Transverse colon (tissue), 4 donors: ENCODE measurements at places on chromosomes 7 and 10. TPM values are rescaled to one million over a fixed set of nuclear protein-coding genes. Genes with fewer than 3 reads are reported as not detected.
A peak's percentile ranks its signal among the peaks of the same experiment; 100 is the strongest.

GRCh38 chr7:156773966-156774365 lies 119.0 kb downstream of the LMBR1 start:
- DNase-seq = no peak

TRIM50 gene
- not detected for total RNA-seq

GPRIN2 gene
- total RNA-seq = 50.1 TPM

HTR5A gene
- total RNA-seq = not detected

DNA sequence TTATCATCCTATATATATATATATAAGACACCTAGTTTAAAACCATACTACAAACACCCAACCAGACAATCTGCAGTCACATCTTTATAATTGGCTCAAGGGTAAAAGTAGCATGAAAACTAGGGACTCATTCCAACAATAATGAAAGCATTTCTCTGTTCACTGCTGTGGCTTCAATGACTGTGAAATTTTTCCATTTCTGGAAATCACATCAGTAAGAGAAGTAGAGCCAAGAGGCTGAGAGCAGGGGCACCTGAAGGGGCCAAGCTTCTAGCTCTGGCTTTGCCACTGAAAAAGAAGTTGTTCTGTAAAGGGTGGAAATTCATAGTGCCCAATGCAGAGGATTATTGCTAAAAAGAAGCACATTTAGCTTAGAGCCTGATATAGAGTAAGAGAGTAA lies 158.6 kb upstream of the GLI3 start:
- DNase-seq = no peak

DNA sequence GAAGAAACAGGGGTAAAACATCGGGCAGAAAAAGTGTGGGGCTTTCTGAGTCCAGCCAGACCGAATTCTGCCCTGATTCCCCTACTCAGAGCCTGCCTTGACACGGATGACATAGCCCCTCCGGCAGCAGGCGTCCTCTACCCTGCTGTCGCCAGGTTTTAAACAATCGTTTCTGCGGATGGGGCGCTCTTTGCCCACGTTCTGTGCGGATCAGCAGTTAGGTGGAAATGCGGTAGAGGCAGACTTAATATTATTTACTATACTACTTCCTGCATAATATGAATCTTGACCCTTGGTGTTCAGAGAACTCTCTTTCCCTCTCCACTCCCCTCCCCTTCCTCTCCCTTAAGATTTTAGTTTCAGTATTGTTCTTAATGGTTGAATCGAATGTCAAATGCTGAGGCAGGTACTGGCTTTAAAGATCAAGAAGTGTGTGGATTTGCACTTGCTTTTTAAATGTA lies 2.4 kb downstream of the GATA3 start:
- DNase-seq = no peak

DNA sequence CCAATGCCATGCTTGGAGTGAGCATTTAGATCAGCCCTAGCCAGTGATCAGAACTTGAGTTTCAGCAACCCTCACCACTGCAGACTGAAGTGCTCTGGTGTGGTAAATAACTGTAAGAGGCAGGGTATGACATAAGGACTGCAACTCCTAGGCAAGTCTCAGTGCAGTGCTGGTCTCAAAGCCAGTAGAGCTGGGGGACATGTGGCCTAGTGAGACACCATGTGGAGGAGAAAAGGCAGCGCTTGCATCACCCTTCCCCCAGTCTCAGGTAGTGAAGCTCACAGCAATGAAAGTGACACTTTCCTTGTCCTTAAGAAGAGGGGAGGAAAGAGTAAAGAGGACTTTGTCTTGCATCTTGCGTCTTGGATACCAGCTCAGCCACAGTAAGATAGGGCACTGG lies 386.8 kb upstream of the POT1 start:
- no peak for DNase-seq

DNA sequence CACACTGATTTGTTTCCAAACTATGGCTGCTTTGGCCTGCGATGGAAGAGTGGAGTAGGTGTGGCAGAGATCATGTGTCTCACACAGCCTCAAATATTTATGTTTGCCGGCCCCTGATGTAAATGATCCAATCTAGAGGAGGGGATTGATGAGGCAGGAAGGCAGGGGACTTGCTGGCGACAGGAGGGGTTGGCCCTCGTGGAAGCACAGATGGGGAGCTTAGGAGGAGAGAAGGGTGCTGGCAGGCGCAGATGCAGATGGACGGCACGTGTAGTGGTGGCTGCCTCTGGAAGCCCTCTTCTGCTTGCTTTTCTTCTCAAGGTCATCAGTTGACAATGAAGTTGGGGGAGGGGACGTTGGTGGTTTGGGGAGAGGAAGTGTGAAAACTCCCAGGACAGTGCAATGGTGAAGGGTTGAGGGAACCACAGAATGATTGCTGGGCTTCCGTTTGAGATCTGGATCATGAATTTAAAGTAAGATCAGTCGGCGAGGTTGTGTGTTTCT lies 15.4 kb downstream of the COL13A1 start:
- no peak for DNase-seq

GRCh38 chr7:25964483-25964991 lies 187.5 kb upstream of the NFE2L3 start:
- DNase-seq = peak; percentile 51

TEX36 gene
- not detected for total RNA-seq

ZNF735 gene
- not detected for total RNA-seq

DNA sequence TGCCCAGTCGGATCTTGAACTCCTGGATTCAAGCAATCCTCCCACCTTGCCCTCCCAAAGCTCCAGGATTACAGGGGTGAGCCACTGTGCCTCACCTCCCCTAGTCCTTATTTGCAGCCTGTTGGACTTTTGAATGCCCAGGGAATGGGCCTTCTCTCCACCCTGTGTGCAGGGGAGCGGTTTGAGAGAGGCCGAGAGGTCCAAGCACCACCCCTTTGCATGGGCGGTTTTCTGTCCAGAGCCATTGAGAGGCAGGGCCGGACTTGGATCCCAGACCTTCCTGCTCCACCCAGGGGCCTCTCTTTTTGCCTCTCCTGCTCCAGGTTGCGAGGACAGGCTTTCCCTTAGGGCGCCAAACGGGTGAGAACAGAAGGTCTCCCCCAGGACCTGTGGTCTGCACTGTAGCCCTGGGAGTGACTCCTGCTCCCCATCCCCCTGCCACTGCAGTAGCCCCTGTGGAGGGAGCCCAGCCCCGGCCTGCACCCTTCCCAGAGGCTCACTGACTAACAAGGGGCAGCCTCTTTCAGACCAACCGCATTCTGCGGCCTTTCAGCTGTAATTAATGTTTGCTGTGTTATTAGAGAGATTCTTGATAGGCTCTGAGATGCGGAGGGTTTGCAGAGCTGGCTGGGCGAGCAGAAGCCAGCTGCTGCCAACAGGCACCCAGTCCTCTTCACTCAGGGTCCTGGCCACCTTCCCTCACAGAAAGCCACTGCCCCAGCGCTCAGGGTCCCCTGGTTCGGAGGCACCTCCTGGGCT lies 57.9 kb downstream of the ELFN1 start:
- no peak for DNase-seq

DNA sequence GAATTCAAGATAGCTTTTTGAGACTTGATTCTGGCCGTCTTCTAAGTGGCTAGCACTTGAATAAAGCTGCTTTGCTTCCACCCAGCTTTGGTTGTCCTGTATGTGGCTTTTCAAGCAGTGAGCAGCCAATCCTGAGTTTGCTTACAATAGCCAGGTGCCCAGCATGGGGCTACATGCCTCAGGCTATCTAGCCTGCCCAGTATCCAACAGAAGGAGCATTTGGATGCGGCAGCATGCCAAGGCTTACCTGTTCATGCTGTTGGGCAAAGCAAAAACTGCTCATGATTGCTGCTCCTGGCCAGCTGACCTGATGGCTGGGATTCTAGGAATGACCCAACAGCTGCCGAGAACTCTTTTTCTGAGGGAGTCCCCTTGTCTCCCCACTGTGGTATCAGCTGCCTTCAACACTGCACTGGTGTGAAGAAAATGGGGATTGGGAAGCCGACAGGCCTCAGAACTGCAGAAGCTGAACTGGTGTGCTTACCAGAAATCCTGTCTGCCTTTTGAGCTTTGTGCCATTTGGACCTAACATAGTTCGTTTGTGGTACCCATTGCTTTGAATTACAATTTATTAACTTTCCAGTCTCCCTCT lies 618.9 kb upstream of the IGFBP3 start:
- DNase-seq = no peak

- DNase-seq = no peak
Measured at GRCh38 chr10:11246752-11247467, 229.2 kb downstream of the CELF2 start.

ZNHIT1 gene
- 106 TPM for total RNA-seq

DNA sequence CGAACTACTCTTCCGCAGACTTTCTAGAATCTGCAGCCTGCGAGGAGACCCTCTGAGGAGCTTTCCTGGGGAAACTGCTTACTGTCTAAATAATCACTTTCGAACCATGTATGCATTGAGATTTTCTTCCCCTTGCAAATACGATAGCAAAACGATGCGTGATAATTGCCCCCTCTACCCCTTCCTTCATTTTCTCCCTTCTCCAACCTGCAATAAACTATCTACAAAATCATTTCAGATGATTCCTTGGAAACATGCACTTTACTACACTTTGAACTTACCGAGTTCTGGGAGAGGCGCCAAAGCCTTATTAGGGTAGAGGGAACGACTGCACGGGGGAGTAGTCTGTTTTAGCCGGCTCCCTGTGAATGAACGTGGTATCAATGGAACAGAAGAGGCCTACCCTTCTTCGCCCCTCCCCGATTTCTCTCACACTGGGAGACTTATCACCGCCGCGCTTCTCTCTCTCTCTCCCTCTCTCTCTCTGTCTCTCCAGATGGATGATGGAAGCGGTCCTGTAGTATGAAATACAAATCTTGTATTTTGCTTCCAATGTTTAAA lies at the start of gene FGFBP3:
Gene FGFBP3, minus strand, starts transcription at position 370 of the 561 bp plus-strand sequence. CDS start 517 bp downstream, outside the sequence.
- peak; percentile 28 for DNase-seq

DNA sequence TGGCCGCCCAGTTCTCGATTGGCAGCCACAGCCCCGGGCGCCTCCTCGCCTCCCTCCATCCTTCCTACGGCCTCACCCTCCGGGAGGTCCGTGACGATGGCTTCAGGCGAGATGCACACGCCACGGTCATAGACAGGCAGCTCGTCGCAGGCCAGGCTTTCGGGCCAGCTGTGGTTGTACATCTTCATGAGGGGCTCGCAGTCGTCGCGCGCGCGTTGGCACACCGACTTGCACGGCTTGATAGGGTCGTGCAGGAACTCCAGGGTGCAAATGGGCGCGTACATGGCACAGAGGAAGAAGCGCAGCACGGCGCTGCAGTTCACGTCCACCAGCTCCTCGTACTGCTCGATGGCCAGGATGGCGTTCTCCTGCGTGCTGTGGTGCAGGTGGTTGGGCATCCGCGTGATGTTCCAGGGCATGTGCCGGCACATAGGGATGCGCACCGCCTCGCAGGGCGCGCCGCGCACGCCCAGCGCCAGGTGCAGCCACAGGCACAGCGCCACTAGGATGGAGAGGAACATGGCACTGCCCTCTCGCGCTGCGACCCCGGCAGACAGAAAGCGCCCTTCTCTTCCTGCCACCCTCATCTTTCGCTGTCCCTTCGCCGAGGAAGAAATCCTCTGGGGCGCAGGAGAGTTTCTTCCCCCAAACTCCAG lies 472 bp downstream of the SFRP4 start:
- DNase-seq = peak; percentile 14

NEBL gene
- total RNA-seq = 6.0 TPM

- DNase-seq = no peak
Measured at GRCh38 chr7:2276107-2276506, 34.1 kb downstream of the NUDT1 start.

ADRA2A gene
- total RNA-seq = 11.9 TPM

GRCh38 chr10:105952153-105952552 lies 1212.4 kb downstream of the SORCS1 start:
- DNase-seq = no peak

DNA sequence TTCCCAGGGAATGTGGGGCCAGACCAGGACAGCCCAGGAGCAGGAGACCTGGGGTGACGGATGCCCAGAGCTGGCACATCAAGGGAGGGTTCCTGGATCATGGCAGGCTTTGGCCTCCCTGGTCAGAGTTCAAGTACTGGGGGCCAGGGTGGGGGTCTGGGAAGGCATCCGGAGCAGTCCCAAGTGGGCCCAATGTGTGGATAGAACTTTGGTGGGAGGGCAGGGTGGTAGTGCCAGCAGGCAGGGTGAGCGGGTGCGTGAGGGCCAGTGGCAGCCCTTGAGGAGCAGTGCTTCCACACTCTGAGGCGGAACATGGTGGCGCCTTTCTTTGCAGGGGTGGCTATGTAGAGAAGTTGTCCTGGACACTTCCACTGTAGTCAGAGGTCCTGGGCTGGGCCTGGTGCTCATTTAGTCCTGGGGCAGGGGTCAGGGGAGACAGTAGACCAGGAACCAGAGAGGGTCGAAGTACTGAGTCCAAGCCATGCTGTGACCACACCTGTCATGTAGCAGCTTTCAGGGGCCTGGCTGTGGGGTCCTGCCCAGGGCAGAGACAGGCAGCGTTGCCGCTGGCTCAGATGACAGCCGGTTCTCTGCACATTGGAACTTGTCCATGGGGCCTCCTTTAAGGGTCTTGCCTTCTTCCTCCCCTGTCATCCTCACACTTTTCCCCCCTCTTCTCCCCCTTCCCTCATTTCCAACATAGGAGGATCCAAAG lies 22.2 kb upstream of the CSGALNACT2 start:
- DNase-seq = no peak

DNA sequence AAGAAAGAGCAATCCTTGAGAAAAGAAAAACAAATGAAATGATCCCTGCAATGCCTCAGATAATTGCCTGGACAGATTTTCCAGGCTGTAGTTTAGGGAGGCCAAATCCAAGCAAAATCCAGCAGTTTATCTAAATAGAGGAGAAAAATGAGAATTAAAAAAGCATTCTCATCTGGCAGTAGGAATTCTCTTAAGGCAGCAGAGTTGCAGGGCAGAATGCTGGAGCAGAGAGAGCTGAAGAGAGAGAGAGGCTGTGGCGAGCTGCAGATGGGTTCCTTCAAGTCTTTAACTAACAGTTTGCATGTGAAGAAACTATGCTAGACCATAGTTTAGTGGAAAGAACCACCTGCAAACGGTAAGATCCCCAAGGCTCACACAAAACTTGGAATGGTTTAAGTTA lies 6.0 kb upstream of the LIPA start:
- no peak for DNase-seq

GRCh38 chr7:28986028-28986764 lies 28.1 kb upstream of the TRIL start:
- no peak for DNase-seq

IMMP2L gene
- total RNA-seq = 8.6 TPM

DNA sequence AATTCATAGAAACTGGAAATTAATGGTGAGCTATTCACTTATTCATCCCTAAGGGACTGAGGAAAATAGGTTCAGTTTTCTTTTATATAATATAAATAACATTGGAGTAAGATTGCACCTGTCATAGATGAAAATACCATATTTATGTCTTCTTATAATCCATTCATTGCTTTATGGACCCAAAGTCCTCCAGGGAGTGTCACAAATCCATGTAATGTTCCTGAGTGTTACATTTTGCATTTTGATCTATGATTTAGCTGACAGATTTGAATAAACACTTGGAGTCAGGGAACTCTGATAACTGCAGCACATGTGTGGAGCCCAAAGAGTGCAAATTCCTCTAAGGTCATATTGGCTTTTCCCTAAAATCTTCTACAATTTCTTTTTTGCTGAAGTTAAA lies 484.3 kb downstream of the MDFIC start:
- no peak for DNase-seq

DNA sequence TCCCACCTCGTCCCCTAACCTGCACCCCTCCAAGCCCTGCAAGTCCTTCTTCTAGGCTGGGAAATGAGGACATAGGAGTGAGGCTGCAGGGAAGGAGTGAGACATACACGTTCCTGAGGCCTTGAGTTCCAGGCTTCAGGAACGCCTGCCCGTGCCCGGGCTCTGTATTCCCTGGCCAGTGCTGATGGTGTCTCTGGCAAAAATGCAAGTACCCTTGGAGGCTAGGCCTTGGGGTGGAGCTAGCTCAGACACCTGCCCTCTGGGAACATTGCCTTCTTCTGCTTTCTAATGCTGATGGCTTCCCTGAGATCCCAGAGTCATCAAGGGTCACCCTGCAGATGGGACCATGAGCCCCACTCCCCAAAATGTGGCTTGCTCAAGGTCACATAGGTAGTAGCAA lies 76.0 kb downstream of the GRK5 start:
- no peak for DNase-seq
